AG10803 (cell line): ENCODE measurements at places on chromosomes 4 and X.

DNA sequence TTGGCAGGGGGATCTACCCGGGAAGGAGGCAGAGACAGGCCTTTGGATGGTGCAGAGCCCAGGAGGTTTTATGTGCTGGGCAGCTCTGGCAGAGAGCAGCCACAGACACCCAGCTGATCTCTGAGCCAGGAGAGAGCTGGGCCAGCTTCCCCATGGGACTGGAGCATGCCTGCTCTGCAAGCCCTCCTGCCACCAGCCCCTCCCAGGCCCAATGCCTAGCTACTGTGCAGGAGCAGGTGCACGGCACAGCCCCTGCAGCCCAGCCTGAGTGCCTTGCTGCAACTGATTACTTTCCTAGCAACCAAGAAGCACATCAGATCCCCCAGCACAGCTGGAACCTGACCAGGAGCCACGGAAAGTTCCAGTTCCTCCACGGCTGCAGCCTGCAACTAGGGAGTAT is 57.8 kb upstream of the BEND2 start:
- no peak for DNase-seq

- DNase-seq, result peak; percentile 5
Observed at GRCh38 chr4:122224348-122224747, 72.2 kb downstream of the BLTP1 start.

DNA sequence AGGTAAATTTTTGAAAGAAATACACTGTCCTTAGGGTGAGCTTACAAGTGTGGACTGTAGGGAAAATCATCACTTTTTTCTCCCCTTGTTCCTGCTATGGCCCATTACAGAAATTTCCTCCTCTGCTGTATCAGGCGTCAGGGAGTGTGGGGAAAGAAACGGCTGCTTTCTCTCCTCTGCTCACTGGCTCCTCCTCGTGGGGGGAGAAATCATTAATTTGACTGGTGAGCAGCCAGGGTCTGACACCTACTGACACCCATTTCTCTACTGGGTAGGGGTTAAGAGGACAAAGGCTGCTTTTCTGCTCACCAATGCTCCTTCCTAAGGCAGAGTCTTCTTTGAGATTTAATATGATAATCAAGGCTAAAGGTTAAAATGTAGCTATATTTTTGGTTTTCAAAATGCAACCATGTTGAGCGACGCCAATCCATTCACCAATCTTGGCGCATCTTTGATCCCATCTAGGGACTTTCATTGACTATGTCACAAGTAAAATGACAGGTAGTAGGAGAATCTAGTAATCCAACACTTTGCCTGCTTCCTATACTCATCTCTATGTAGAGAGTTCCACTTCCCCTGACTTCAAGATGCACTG is 25.1 kb downstream of the SETD7 start:
- peak; percentile 18 for DNase-seq

GRCh38 chr4:41748074-41748570 is 403 bp downstream of the PHOX2B start:
- no peak for DNase-seq

DNA sequence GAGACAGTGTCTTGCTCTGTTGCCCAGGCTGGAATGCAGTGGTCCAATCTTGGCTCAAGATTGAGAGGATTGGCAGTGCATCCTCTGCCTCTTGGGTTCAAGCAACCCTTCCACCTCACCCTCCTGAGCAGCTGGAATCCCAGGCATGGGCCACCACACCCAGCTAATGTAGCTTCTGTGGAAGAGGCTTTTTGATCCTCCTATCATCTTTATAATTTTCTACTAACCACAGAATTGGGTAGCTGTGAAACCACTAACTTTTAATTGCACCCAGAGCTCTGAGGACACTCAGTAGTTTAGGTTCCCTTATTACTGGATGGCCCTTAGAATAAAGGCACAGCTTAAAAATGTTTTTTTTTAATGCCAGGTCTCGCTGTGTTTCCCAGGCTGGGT is 8.9 kb upstream of the AGA start:
- no peak for DNase-seq

DNA sequence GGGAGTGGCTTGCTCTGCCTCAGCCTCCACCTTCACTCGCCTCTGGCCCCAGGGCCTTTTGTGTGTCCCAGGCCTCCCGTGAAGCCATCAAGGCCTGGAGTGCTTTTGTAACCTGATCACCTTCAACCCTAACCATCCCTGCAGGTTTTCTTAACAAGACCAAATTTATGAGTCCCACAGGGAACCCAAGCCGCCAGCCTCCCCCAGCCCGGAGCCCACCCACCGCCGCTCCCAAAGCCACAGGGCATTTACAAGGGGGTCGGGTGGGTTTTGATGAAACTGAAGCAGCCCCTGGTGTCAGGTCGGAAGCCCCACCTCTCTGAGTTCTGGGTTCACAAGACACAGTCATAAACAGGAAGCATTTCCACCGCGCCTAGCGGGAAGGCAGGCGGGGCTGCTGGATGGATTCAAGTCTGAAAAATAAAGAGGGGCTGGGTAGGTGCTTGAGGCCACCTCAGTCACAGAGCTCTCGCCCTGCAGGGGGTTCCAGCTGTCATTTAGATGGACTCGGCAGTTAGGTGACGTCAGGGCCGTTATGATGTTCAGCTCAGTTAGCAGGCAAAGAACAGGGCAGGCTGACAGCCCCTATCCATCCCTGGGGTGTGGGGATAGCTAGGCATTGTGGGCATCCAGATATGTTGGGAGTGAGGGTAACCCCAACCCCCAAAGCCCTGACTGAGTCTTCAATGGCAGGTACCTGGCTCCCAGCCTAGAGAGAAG is 128.5 kb downstream of the BCOR start:
- no peak for DNase-seq
